Stimulated activated effector memory CD8-positive, alpha-beta T cell treated with anti-CD3 and anti-CD28 coated beads, Interleukin-12 subunit alpha, Interleukin-12 subunit beta, amount 100 ng/mL, for 72 hours (primary cell): ENCODE measurements at places on chromosomes 2 and 18.
A peak's percentile ranks its signal among the peaks of the same experiment; 100 is the strongest.

GRCh38 chr2:205772983-205773382, 90.7 kb downstream of the NRP2 start:
- no peak for DNase-seq

- peak; percentile 17 for DNase-seq
These were observed 206.0 kb downstream of the AGPS start for GRCh38 chr2:177598326-177599138.

DNA sequence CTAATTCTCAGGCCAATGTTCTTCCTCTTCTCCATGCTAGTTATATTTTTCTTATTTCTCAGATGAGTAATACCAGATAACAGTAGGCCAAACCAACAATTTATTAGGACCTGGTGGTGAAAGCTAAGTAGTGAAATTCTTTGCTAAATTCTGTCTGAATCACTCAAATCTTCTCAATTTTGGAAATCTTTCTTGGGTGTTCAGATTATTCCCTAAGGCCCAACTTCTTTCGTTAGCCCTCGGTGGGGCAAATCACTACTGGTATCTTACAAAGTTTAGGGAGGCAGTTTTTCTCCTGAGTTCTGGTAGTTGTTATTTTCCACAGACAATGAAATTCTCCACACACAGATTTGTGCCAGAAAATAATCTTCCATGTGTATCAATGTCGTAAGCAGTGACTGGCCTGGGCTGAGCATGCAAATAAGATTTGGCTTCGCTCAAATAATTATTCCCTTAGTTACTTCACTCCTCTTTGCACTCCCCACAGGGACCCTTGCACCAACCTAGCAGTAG, 443.5 kb upstream of the SLC14A2 start:
- DNase-seq = no peak

- DNase-seq = no peak
These were observed 57.9 kb downstream of the EPC2 start for GRCh38 chr2:148702475-148702874.

DNA sequence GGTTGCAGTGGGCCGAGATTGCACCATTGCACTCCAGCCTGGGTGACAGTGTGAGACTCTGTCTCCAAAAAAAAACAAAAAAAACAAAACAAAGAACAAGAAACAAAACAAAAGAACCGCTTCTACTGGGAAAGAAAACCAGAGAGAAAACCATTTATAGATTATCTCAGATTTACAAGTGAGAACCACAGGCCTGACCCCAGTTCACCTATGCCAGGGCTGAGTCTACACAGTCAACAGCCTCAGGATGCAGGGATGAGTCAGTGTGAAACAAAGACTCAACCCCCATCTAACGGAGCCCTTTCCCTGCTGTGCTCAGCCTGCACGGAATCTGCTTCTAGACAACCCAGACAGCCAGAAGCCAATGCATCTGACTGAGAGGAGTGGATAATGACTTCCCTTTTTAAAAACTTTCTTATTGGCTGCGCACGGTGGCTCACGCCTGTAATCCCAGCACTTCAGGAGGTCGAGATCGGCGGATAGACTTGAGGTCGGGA, 25.5 kb upstream of the YWHAQ start:
- DNase-seq = peak; percentile 87

DNA sequence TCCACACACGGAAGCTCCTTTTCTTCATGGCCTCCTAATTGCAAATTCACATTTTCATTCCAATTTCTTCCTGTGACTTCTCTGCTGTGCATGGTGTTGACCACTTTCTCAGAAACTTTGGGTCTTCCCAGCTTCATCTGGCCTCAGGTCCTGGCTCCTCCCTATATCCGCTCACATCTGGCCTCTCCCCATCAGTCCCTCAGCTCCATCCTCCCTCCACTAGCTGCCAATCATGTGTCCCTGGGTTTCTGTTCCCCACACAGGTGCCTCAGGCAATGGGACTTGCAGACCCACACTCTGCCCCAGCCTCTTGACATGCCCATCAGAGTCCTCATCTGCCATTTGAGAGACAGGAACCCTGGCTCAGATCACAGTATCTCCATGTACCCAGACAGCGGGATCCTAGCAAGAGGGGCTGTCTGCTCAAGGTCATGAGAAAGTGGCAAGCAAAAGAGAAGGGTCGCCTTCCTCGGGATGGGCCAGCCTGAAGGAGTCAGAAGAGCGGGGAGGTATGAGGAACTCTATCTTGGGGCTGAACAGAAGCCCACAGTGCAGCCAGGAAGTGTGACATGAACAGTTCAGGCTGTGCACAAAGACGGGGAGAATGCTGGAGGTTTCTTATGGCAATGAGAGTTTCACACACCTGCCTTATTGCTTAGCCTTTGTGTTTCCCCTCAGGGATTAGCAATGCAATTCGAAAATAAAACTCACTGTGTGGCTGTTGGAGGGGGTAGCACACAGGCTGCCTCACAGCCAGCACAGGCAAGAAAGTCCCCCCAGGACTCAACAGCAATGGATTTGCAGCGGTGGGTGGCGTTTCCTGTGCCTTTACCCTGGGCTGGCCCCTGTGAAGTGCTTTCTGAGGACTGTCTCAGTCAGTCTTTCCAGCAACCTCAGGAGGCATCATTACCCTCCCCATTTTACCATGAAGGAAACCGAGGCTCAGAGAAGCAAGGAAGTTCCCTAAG, 69.5 kb downstream of the COPS8 start:
- no peak for DNase-seq

GRCh38 chr2:238021327-238021726, 39.5 kb upstream of the SCLY start:
- DNase-seq = no peak

DNA sequence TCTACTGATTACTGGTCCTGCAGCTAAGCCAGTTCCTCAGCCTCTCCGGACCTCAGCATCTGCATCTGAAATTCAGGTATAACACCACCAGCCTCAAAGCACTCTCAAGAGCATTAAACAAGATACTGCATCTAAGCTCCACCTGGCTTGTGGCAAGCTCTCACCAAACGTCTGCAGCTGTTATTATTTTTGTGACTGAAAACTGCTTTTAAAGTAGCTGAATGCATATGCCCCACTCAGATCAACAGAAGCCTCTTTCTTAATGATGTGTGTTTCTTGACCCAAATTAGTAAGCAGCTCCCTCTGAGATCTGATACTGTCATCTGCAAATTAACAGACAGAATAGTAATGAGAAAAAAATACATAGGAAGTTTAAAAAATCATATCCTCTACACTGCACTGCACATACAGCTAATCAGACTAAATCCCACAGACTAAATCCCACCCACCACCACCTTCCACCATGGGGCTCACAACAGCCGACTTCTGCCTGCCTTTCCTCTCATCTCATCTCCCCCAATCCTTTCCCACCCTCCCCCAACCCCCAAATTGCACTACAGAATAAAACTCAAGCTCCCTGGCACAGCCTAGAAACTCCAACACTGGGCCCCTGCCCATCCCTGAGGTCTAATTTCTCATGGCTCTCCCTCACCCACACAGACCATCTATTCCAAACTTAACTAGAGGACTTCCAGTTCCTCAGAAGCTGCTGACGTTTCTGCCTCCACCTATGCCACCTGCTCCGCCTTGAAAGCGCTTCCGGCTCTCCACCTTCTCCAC, 52.9 kb downstream of the TMEM163 start:
- no peak for DNase-seq
